Cardiac muscle cell (in vitro differentiated cells and primary cell): ENCODE measurements at places on chromosomes 6 and 20.

DNA sequence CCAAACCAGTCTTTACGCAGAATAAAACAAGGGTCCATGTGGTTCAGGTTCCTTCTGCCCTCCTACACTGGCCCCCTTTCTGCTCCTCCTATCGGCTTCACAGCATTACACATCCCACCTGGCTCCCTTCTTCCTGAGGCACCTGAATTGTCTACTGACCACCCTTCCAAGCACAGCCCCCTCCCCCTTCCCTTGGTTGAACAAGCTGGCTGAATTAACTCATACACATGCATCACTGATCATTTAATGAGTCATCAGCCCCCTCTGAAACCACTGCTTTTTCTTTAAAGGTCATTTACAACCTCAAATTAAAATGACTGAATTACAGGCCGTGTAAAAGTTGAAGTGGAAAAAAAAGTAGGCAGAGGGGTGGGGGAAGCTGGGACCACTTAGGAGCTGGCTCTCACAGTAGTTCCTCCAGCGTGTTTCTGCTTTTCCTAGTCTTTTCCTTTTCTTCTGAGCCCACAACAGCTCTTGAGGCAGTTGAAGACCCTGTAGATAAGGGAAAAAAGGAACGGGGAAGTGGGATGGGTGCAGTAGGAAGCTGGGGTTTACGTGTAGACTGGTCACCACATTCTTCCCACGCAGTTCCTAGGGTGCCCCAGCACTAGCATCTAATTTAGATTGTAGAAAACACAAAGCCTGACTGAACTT, 67.6 kb downstream of the FYN start:
- no peak for DNase-seq

DNA sequence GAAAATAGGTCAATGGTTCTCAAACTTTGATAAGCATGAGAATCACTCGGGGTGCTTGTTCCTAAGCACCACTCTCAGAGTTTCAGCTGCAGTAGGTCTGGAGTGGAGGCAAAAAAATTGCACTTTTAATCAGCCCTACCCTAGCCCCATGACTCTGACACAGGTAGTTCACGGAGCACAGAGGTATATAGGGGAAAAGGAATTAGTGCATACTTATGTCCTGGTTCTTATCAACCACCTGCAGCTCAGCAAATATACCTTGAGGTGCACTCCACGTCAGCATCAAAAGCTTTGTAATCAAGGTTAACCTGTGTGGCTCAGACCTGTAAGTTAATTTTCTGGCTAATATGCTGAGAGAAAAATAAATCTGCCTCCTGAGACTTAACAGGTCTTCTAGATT, 138.8 kb upstream of the HMGN3 start:
- no peak for DNase-seq

DNA sequence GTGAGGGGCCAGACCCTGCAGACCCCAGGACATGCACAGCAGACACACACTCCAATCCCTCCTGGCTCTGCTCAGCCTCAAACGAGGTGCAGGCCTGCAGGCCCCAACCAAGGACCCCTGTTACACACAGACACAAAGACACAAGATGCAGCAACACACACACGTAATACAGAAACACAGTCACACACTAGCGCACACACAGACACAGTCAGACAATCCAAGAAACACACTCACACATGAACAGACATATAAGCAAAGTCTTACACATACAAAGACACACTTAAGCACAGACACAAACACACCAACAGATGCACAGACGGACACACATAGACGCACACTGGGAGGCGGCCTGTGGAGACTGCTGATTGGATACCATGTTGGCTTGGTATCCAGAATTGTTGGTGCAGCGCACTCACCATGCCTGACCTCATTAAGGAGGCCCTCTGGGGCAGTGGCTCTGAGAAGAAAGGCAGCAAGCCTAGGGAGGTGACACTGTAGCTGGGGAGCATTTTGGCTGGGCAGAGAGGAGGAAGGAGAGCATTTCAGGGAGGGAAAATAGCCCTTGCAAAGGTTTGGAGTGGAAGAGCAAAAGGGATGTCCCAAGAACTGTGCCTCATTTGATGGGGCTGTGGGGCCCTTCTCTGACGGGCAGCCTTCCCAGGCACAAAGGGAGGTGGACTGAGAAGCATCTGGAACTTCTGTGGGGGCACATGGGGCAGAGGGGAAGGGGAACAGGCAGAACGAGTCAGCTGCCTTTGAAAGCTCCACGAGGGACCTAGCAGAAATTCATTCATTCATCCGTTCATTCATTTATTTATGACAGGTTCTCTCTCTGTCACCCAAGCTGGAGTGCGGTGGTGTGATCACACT, 1.4 kb upstream of the HSPA12B start:
- no peak for DNase-seq

DNA sequence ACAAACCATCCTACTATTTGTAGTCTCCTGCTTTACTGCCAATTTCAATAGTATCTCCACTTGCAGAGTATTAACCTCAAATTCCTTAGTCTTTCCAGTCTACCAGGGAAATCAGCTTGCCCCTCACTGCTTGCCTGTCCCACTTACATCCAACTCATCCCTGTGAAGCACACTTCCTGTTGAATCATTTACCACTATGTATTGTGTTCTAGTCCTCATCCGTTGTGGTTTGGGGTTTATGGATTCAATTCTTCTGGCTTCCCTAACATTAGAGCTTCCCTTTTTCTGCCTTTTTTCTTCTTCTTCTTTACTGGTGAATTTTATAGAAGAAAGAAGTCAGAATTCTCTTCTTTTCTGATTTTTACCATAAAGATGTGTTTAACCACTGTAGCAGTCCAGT, 5.1 kb upstream of the TXLNB start:
- DNase-seq = no peak

DNA sequence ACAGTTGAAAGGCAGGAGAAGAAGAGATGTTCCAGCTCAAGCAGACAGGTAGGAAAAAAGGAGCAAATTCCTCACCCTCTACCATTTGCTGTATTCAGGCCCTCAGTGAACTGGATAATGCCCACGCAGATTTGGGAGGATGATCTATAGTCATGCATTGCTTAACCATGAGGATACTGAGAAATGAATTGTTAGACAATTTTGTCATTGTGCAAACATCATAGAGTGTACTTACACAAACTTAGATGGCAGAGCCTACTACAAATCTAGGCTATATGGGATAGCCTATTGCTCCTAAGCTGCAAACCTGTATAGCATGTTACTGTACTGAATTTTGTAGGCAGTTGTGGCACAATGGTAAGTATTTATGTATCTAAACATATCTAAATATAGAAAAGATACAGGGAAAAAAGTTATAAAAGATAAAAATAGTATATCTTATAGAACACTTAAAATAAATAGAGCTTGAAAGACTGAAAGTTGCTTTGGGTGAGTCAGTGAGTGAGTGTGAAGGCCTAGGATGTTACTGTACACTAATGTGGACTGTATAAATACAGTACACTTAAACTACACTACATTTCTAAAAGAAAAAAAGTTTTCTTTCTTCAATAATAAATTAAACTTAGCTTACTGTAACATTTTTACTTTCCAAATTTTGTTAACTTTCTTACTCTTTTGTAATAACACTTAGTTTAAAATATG, 672.3 kb downstream of the UTRN start:
- DNase-seq = no peak

- DNase-seq = no peak
Measured at GRCh38 chr20:40633123-40633850, 55.7 kb downstream of the MAFB start.

DNA sequence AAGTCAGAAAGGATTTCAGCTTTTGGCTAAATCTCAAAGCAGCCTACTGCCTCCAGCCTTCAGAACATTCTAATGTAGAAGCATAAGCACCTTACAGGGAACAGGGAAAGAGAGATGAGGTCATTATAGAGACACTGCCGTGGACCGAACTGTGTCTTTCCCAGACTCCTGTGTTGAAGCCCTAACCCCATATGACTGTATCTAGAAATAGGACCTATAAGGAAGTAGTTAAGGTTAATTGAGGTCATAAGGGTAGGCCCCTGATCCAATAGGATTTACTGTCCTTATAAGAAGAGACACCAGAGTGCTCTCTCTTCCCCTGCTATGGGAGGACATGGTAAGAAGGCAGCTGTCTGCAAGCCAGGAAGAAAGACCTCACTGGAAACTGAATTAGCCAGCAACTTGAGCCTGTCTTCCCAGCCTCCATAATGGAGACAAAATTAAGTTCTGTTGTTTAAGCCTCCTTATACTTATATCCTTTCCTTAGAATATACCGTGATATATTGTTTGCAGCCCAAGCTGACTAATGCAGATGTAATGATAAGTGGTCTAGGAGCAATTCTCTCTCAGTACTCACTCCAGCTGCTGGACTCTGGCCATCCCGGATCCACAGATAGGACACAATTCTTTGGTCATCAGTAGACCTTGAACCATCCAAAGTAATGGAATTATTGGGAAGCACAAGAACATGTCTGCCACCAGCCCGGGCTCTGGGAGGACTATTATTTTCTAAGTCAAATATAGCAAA, 71.4 kb downstream of the ALDH5A1 start:
- DNase-seq = no peak

- DNase-seq = no peak
Measured at GRCh38 chr6:37987559-37987958, 168.0 kb downstream of the ZFAND3 start.
